ENCODE measurements at places on chromosomes 4 and X.
A peak's percentile ranks its signal among the peaks of the same experiment; 100 is the strongest.

DNA sequence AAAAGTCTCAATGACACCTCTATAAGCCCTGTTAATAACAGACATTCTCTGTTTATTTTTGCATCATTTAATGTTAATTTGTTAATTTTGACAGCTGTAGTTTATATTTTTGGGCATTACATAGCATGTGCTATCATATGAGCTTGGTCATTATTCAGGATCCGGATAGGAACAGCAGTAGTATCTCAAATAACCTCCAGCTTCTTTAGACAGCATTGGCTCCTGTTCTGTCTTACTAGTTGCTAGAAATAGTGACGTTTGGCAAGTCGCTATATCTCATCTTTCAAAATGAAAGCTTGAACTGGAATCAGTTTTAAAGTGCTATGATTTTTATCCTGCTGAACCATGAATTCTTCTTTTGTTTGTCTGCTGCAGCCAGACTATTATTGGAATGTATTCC, 9.0 kb upstream of the ADGRA3 start:
- no peak for DNase-seq

DNA sequence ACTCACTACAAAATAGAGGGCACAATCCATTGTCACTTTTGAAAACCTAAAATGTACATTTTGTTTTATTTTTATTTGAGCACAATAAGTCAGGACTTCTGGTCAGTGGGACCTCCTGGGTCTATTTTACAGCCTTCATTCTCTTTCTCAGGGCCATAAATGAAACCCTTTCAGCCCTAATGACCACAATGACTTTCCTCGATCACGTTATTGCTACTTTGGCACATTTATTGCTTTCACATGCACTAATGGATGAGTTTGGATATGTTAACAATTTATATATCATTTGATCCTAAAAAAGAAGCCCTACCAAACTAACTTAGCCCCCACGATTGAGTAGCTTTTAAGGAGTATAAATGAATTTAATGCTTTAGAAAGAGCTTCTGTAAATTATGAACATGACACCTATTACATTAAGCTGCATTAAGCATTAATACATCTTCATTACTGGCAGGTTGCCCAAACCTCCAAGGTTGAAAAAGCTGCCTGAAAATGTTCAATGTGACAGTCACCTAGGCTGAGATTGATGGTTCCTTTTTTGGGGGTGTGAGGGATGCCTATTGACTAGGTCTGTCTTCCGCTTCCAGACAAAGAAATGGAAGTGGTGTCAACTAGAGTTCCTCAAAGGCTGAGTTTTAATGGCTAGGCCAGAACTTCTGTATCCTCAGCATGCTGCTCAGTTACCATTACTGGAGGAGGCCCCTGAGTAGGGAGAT, 296.4 kb downstream of the GPAT3 start:
- DNase-seq: no peak

DNA sequence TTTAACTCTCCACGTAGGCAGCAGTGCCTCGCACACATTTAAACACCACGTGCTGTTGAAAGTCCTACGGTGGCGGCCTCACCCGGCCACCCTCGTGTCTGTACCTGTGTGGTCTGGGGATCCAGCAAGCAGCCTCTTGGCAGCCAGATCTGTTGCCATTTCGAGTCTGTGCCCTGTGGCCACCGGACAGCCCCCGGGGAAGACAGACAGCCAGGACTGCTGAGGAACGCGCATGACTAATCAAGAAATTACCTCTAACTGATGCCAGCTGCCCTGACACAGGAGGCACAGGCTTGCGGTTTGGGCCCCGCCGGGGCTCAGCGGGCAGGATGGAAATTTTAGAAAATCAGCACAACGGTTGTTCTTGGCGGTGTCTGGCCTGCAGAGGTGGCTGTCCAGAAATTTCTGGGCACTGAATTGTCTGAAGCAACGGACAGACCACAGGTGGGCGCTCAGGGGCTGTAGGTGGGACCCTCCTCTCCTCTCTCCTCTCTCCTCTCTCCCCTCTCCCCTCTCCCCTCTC, 15.6 kb upstream of the ASMTL start:
- DNase-seq: peak; percentile 77

GRCh38 chr4:80077639-80078038, 4.6 kb upstream of the ANTXR2 start:
- no peak for DNase-seq

GRCh38 chr4:169215656-169216055, 55.1 kb downstream of the SH3RF1 start:
- no peak for DNase-seq

GRCh38 chrX:73366696-73367095, 80.2 kb upstream of the CDX4 start:
- no peak for DNase-seq

DNA sequence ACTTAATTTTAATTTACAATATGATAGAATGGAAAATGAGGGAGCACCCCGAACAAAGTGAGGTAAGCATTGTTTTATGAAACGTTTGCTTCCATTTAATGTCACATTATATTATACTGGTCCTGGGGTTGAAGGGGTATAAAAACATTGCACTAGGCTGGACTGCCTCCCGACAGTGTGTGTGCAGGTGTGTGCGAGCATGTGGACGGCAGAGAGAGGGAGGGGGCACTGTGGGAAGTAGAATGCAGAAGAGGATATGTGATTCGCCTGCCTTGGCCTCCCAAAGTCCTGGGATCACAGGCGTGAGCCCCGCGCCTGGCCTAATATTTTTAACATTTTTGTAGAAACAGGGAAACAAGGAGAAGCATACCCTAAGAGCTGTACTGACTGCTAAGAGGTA, 36.0 kb downstream of the IRF2 start:
- no peak for DNase-seq

GRCh38 chr4:41022116-41022515, 192.2 kb downstream of the APBB2 start:
- DNase-seq: no peak

DNA sequence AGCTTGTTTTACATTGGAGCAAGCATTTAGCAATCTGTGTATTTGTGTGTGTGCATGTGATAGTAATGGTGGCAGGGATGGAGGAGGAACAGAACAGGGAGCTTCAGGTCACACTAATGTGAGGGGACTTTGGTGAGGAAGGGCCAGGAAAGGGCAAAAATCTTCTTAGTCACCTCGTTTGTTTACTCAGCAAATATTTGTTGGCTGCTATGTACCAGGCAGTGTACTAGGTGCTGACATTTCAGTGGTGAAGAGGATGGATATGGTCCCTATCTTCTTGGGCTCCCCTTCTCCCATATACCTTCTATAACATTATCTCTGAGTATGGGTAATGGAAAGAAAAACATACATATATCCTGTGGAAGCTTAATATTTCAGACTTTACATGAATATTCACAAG, 48.5 kb upstream of the HDAC8 start:
- no peak for DNase-seq

GRCh38 chrX:44227991-44228390, 115.5 kb downstream of the EFHC2 start:
- DNase-seq: no peak

DNA sequence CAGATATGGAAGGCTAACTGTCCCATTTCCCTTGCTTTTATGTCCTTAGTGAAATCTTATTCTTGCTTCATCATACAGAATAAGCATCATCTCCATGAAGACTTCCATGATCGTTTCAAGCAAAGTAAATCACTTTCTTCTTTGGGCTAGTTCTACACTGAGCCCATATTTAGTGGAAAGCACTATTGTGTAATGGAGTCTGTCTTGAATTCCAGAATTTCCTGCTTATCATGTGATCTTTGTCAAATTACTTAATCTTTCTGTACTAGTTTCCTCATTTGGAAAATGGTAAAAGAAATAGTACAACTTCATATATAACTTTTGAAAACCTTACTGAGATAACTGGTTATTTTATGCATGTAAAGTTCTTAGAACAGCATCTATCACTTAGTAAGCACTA, 7.6 kb downstream of the ANAPC10 start:
- no peak for DNase-seq
